Anterior cingulate cortex (tissue), 58 donors: ENCODE measurements at places on chromosomes 5 and 9.

GRCh38 chr5:180049185-180049548 lies 22.4 kb downstream of the RNF130 start:
- no peak for DNase-seq

DNA sequence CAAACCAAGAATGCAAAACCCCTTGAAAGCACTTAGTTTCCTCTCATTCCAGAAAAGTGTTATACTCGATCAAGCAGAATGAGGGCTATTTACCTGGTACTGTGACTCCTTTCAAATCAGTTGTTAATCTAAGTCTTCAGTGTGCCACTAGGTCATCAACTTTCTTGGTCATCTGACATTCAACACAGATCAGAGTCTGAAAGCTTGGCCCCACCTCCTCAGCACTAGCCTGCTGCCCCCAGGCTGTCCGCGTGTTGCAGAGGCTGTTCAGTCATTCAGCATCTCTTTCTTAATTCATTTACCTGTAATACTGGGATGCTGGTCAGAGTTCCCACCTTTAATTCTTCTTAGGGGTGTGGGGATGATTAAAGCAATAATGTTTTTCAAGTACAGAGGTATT lies 28.5 kb downstream of the ENC1 start:
- no peak for DNase-seq

GRCh38 chr5:173923218-173924095 lies 35.3 kb downstream of the CPEB4 start:
- no peak for DNase-seq

DNA sequence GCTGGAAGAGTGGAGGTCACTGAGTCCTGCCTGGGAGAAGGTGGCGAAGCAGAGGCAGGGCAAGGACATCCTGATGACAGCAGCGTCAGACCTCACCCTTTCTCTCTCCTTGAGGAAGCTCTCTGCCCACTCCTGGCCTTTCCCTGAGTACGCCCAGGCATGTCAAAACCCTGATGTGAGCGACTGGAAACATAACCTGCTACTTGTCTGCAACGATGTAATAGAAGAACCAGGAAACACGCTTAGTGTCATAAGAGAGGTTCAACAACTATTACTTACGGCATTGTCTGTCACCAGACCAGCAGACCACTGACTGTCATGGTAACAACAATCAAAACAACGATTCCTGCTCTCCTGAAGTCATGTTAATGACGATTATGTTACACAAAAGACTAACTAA lies 152.4 kb downstream of the ACTL7B start:
- DNase-seq = no peak

DNA sequence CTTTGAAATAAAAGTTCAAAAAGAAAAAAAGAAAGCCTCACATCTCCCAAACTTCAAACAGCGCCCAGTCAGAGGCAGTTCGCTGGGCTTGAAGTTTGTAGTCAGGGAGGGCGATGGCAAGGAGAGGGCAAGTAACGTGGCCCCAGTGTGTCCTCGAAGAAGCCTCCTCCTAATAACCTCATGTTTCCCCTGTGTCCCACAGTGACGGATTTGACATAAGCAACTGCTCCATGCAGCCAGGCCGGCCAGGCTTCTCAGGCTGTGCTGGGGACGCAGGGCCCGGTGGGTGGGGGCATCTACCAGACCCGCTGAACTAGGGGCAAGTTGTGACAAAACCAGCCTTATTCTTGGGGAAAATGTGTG lies 172.2 kb downstream of the ERCC6L2 start:
- no peak for DNase-seq

DNA sequence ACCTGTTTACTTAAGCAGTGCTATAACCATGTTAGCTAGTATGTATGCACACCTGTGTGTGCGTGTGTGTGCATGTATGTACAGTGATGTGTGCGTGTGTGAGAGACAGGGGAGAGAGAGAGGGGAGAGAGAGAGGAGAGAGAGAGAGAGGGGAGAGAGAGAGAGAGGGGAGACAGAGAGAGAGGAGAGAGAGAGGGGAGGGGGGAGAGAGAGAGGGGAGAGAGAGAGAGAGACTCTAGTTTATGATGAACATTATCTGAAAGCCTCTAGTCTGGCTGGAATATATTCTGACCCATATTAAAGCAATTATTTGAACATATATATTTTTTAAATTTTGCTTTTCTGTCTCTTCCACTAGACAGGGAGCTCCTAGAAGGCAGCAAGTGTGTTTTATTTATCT lies 117.5 kb upstream of the CPEB4 start:
- DNase-seq = no peak

DNA sequence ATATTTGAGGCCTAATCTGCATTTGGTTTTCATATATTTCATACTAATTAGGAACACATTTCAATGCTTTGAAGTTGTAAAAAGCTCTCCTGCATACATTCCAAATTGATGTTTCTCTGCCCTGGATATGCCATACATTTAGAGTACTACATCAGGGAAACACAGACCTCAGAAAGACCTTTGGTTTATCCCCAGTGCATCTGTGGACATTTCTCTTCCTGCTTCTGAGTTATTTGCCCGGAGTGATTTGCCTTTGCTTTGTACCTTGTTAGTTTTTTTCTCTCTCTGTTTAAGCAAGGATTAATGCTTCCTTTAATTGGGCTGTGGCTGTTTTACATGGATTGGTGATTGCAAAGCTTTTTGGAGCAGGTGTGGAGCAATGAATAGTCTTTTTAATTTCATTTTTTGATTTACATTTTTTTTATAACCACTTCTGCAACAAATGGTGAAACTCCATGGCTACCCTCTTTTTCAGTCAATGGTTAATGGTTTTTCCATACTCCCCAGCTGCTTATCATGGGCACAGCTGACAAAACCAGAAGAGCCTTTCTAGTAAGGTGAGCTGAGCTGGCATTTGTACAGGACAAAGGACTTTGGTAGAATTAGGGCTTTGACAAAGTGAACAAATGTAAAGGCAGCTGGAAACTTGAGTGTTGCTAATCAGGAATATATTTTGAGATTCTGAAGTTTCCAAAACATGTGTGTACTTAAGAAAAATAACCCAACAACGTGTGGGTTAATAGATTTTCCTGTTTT lies 54.2 kb downstream of the ZSWIM6 start:
- no peak for DNase-seq

GRCh38 chr9:86410281-86410680 lies 56.1 kb upstream of the TUT7 start:
- DNase-seq = no peak

DNA sequence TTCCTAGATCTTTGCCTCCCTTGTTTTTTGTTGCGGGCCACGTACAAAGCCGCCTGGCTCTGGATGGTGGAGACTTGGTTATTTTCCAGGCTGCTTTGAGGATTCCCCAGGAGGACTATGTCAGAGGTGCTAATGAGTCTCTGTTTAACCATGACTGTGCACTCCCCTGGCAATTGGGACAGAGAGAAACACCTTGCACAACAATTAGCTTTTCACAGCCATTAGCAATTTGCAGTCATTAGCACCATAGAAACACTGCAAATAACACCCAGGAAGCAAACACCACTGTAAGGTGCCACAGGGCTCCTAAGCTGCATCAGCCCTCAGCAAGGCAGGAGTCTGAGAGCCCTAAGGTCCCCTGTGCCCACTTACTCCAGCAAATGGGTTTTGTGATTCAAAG lies 201.0 kb upstream of the VLDLR start:
- DNase-seq = no peak

DNA sequence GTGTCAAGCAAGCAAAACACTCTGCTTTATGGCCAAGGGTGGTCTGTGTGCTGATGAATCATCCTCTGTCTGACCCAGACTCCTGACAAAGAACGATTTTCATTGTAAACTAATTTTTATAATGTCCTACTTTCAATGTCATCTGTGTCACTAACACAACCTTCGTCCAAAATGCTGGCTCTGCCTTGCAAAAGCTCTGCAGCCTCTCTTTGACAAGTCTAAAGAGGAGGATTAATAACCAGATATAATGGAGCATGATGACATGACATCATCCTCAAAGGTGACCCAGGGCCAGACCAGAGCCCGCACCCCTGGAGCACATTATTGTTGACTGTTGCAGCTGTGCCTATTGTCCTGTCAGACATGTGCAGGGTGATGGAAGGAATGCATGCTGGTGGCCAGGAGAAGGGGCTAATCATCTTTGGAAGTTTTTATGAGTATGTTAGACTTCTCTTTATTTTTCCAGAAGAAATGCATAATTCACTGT lies 589.4 kb downstream of the NR2F1-AS1 start:
- DNase-seq = no peak

GRCh38 chr9:114678130-114678529 lies 3.9 kb downstream of the TEX48 start:
- DNase-seq = no peak

- DNase-seq = no peak
Measured at GRCh38 chr5:124859556-124860290, 113.3 kb upstream of the ZNF608 start.

DNA sequence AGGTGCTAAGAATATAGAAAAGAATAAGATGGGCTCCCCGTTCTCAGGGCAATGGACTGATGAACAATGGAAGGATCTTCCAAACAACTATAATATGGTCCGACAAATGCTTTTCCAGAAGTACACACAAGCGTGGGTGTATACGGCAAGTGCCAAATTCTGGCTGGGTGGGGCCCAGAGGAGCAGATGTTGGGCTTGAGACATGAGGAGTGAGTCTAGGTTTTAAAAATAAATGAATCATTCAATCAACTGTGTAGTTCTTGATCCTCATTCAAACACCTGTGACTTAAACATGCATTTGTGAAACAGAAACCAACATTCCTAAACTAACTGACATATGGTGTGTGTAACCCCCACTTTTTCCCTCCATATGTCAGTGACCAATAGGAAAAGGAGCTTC lies 47.9 kb downstream of the MFAP3 start:
- no peak for DNase-seq

GRCh38 chr9:124257844-124258606 lies at the start of gene NEK6:
Gene NEK6, plus strand, starts transcription at chr9:124257949. Its CDS starts 44,016 bp downstream, at chr9:124301965.
- DNase-seq = no peak
